ENCODE measurements at places on chromosomes 4 and X.

GRCh38 chr4:164946810-164947209 is 30.6 kb downstream of the TRIM61 start:
- DNase-seq = no peak

- peak; percentile 62 for DNase-seq
Measured at GRCh38 chr4:118981839-118982381, 93.3 kb downstream of the SYNPO2 start.

DNA sequence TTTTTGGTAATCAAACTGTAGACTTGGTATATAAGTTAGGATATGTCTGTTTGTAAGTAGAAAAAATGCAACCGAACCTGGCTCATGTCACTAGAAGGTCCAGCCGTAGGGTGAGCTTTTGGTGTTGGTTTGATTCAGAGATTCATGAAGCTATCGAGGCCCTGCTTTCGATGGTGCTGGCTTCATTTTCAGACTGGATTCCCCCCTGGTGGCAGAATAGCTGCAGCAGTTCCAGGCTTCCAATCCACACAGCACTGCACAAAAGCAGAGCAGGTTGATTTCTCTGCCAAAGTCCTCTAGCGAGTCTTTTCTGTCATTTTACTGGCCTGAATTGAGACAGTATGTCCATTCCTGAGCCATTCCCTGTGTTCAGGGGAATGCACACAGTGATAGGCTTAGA is 33.1 kb downstream of the PDK3 start:
- peak; percentile 30 for DNase-seq

- no peak for DNase-seq
Measured at GRCh38 chrX:135421932-135422809, at the start of gene SMIM10L2A. Gene SMIM10L2A, plus strand, starts transcription at chrX:135421944. Its CDS starts 188 bp downstream, at chrX:135422132.

- no peak for DNase-seq
Measured at GRCh38 chrX:131901546-131901945, 121.6 kb upstream of the STK26 start.

DNA sequence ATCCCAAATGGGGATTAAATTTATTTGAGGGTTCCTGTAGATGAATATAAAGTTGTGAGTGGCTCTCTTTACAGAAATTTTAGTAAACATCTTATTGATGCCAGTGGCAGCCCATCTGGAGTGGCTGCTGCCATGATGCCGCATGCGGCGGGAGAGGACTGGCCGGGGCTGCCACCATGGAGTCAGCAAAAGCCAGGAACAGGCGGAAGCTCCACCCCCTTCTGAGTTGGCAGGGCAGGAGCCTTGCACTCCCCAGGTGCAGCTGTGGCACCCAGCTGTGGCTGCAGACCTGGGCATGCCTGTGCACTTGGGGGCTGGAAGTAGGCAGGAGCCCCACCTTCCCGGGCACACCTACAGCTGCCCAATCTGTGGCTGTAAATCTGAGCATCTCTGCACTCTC is 92.3 kb downstream of the KCNIP4 start:
- no peak for DNase-seq

GRCh38 chr4:93825551-93826216 is 2.9 kb upstream of the ATOH1 start:
- no peak for DNase-seq

GRCh38 chr4:37628977-37629609 is 57.1 kb downstream of the RELL1 start:
- DNase-seq = peak; percentile 53

- peak; percentile 14 for DNase-seq
Measured at GRCh38 chrX:111100191-111100590, 4.2 kb downstream of the PAK3 start.

GRCh38 chr4:41939016-41939626 is 3.9 kb downstream of the TMEM33 start:
- DNase-seq = no peak

DNA sequence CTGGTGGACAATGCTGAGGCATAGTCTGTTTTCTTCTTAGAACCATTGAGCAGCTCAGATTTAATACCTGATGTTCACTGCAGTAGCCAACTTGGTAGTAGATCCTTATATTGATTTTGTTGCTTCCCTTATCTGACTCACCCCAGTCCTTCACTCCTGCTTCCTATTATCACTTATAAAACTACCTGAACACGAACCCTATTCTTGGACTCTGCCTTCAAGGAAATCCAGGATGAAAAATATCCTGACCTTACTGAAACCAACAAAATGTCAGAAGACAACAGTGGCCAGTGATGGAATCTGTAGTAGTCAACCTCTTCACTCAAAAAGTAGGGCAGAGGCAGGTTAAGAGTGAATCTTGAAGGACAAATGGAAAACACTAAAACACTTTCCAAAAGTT is 98.1 kb downstream of the CPEB2 start:
- no peak for DNase-seq

DNA sequence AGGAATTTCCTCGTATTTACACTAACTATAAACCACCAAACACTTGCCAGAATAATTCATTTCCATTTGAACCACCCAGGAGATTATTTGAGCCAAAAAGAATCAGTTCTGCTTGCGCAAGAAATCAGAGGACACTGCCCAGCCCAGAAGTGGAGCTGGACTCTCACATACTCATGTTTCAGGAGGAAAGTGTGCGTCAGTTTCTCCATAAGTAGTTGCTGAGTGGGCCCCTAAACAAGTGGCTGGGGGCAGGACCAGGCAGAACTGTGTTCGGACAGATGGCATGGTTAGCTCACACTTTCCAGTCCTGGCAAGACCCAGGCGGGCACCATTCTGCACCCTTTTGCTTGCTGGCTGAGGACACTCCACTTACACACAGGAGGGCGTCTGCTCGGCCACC is 38.8 kb downstream of the BTC start:
- DNase-seq = no peak

DNA sequence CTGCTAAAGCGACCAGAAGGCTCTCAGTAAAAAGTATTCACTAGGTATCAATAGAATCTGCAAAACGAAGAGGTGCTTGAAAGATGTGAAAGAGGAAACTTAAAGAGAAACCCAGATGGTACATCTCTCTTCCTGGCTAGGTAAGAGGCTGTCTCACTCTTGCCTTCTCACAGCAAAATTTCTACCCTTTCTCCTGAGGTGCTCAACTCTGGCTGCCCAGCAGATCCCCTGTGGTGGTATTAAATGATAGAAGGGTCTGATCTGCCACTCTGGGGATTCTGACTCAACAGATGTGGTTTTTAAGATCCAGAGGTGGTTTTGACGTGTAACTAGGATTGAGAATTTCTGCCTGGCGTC is 14.9 kb upstream of the TSPAN5 start:
- DNase-seq = no peak

DNA sequence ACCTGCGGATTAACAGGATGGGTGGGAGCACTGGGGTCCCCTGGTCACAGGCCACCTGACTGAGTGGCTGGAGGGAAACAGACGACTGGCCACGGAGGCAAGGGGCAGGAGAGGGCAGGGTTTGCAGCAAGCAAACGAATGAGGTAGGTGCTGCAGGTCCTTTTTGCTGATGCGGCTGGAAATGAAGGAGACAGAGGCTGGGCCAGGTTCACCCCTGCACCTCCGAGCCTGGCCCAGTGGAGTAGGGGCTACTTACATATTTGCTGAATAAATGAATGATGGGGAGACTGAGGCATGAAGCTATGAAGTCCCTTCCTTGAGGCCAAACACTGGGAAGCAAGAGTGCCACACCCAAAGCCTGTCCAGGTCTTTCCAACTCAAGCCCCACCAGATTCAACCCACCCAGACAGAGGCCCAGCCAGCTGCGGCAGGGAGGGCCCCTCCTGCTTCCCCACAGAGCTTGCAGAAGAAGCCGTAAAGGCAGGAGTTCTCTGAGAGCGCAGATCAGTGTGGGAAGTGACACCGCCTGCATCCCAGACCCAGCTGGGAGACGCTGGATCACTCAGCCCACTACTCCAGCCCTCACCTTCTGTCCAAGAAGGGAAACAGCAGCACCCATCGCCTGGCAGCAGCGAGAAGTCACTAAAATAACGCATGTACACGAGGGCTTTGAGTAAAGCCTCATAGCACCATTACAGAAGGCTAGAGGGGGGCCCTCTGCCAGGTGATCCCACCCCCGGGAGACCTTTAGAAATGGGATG is 36.1 kb upstream of the C4orf50 start:
- no peak for DNase-seq

GRCh38 chr4:54717694-54718093 is 59.9 kb downstream of the KIT start:
- no peak for DNase-seq

DNA sequence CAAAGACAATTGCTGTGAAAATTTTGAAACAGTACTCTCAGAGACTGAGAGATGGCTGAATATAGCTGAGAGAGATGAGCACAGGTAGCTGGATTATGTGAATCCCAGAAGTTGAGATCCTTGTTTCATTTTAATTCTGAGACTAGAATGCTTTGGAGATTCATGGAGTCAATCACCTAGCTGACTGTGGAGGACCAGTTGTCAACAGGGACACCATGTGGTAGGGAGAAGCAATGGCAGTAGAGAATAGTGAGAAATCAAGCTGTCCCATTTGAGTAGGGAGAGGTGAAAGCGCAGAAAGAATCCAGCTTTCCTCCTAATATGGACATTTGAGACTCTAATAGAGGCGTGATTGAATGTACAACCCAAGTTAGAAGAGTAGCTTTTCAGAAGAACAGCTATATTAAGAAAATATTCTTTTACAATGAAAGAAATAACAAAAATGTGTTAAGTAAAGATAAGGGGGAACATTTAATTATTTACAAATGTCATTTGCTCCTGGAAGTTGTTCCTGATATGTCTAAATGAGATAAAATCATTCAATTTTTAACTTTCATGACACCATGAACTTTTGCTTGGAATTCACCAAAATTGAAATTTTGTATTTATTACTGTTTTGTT is 30.3 kb upstream of the GLRB start:
- peak; percentile 81 for DNase-seq

DNA sequence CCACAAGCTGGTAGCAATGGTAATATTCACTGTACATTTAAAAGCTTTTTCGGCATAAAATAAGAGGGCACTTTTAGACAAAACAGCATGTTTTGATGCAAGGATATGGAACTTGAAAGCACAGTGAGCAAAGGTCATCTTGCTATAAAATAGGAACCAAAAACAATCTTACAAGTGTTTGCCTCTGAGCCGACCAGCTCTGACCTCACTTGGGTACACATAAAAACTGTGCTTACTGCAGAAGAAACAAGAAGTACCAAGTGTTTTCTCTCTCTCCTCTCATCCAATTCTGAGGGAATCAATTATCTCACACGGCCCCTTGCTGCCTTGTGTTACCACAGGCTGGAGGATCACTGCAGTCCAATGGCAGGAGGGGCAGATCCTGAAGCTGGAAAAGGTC is 4.8 kb upstream of the IQSEC2 start:
- no peak for DNase-seq

DNA sequence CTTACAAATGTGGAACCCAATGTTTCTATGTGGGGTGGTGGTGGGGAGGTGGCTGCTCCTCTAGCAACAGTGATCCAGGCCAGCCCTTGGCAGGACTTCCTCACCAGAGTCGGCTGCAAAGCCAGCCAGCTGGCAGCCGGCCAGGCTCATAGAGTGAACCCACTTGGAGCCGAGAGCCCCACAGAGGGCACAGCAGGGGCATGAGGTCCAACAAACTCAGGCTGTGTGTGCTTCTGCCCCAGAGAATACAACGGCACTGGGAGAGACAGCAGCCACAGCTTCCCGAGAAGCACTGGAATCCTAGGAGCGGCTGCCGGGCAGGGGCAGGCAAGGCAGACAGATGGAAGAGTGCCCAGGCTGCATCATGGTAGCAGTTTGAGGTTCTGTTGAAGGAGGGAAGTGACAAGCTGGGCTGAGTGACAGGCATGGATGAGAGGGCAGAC is 23.5 kb upstream of the SOWAHD start:
- no peak for DNase-seq

GRCh38 chr4:54482529-54483200 is 175.1 kb upstream of the KIT start:
- no peak for DNase-seq

- DNase-seq = peak; percentile 50
Measured at GRCh38 chr4:40553995-40554394, 75.7 kb downstream of the RBM47 start.

- no peak for DNase-seq
Measured at GRCh38 chr4:168885400-168885799, 124.7 kb downstream of the CBR4 start.
